ENCODE measurements at places on chromosomes 12 and 14. TPM values are rescaled to one million over a fixed set of nuclear protein-coding genes. Genes with fewer than 3 reads are reported as not detected.

The CCDC177 gene
- total RNA-seq, result 3.7 TPM

The AMIGO2 gene
- 9.5 TPM for total RNA-seq

The RPL6 gene
- 1,564 TPM for total RNA-seq

The PLEKHD1 gene
- total RNA-seq, result 2.0 TPM

The OR4E2 gene
- not detected for total RNA-seq

The KRT80 gene
- 1.6 TPM for total RNA-seq

The IKBIP gene
- 27.9 TPM for total RNA-seq

The CLSTN3 gene
- total RNA-seq, result 170 TPM

The CLEC4C gene
- not detected for total RNA-seq

The ZNF740 gene
- 32.8 TPM for total RNA-seq

The E2F7 gene
- total RNA-seq, result 5.2 TPM

The RIPK3 gene
- 4.4 TPM for total RNA-seq

The C1QL4 gene
- total RNA-seq, result 0.55 TPM

The LDHB gene
- 476 TPM for total RNA-seq

The RFX4 gene
- 0.11 TPM for total RNA-seq

The SCNN1A gene
- 4.9 TPM for total RNA-seq

The STON2 gene
- 338 TPM for total RNA-seq

The VRTN gene
- not detected for total RNA-seq

The TXNRD1 gene
- 66.8 TPM for total RNA-seq

The BAG5 gene
- 51.6 TPM for total RNA-seq

The KRT71 gene
- total RNA-seq, result 0.77 TPM

The GPR137C gene
- total RNA-seq, result 42.0 TPM

The CLEC4D gene
- total RNA-seq, result 0.55 TPM

The NYNRIN gene
- 47.5 TPM for total RNA-seq

The WASHC4 gene
- total RNA-seq, result 115 TPM

The MIPOL1 gene
- 45.7 TPM for total RNA-seq

The ISM2 gene
- 0.88 TPM for total RNA-seq

The FOXM1 gene
- total RNA-seq, result 3.8 TPM

The SAMD15 gene
- total RNA-seq, result 4.7 TPM

The AMN gene
- 0.33 TPM for total RNA-seq

The RBP5 gene
- 1.4 TPM for total RNA-seq

The GDF11 gene
- total RNA-seq, result 22.3 TPM

The ALG10B gene
- 19.7 TPM for total RNA-seq
